Hepatocyte (in vitro differentiated cells): ENCODE measurements at places on chromosomes 12 and 14. TPM values are rescaled to one million over a fixed set of nuclear protein-coding genes. Genes with fewer than 3 reads are reported as not detected.

GRCh38 chr12:31900271-31900670, 58.9 kb upstream of the RESF1 start:
- no peaks in the 10 kb centered on the region for H3K27me3 ChIP-seq
- no peak overlapping the region for H3K4me3 ChIP-seq
- H3K36me3 ChIP-seq: no peaks in the 10 kb centered on the region
- H3K27ac ChIP-seq: no peak overlapping the region
- no peak for DNase-seq
- peaks cover 6% of the 10 kb centered on the region for H3K4me1 ChIP-seq

DNA sequence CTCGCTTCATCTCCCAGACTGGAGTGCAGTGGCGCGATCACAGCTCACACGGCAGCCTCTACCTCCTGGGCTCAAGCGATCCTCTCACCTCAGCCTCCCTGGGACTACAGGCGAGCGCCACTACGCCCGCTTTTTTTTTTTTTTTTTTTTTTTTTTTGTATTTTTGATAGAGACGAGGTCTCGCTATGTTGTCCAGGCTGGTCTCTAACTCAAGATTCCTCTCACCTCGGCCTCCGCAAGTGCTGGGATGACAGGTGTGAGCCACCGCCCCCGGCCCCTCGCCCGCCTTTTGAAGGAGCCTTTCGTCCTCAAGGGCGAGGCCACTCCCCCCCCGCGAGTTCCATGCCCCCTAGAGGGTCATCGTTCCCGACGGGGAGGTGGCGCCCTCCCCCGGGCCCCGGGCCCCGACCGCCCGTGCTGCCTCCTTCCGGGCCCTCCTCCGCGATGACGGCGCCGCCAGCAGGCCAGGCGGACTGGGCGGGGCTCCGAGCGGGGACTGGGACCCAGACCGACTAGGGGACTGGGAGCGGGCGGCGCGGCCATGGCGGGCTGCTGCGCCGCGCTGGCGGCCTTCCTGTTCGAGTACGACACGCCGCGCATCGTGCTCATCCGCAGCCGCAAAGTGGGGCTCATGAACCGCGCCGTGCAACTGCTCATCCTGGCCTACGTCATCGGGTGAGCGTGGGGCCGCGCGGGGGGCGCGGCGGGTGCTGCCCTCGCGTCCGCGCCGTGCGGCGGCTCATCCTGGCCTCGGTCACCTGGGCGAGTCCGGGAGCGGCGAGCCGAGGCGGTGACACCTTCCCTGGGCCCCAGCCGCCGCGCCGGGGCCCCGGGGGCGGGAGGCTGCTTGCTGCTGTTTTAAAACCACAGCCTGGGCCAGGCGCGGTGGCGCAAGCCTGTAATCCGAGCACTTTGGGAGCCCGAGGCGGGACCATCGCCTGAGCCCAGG, at the start of gene P2RX4:
P2RX4 (plus strand) TSS at position 506 of the 949 bp plus-strand sequence; CDS start at position 542, 36 bp downstream.
- H3K27ac ChIP-seq: peak within 1 kb of the TSS; percentile 96
- H3K4me1 ChIP-seq: peaks cover 24% of the 10 kb centered on the region
- DNase-seq: peak; percentile 92
- no peaks in the 10 kb centered on the region for H3K27me3 ChIP-seq

CLMN gene
- total RNA-seq: 12.0 and 15.7 TPM in 2 replicates

DNA sequence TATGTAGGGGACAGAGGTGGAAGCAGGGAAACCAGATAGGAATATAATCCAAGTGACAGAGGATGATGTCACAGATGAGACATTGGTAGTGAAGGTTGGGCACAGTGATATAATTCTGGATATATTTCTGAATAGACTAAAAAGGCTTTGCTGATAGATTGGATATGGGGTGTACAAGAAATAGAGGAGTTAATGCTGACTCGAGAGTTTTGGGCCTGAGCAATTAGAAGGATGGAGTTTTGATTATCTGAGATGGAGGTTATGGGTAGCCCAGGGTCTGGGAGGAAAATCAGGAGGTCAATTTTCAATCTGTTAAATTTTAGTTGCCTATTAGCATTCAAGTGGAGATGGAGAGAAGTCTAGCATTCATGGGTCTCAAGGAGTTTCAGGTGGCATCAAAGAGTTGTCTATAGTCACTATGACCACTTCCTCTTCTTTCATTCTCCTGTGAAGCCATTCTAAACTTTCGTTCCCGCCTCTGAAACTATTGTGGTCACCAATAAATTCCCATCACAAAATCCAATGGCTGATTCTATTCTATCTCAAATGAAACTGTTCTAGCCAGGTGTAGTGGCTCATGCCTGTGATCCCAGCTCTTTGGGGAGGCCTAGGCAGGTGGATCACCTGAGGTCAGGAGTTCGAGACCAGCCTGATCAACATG, 10.6 kb upstream of the ANO6 start:
- H3K36me3 ChIP-seq: no peaks in the 10 kb centered on the region
- no peaks in the 10 kb centered on the region for H3K27me3 ChIP-seq
- no peak for DNase-seq
- H3K4me3 ChIP-seq: no peak overlapping the region

- DNase-seq: no peak
- H3K27me3 ChIP-seq: no peaks in the 10 kb centered on the region
- no peak overlapping the region for H3K27ac ChIP-seq
- peaks cover 40% of the 10 kb centered on the region for H3K36me3 ChIP-seq
- no peaks in the 10 kb centered on the region for H3K4me1 ChIP-seq
- H3K4me3 ChIP-seq: peak overlapping the region; percentile 27
These were observed 21.4 kb downstream of the ZNF268 start for GRCh38 chr12:133202493-133203343.

LMNTD1 gene
- total RNA-seq: 0.87 TPM in 1 of 2 replicates, not detected in the other
